ENCODE measurements at places on chromosomes 5 and 9.

DNA sequence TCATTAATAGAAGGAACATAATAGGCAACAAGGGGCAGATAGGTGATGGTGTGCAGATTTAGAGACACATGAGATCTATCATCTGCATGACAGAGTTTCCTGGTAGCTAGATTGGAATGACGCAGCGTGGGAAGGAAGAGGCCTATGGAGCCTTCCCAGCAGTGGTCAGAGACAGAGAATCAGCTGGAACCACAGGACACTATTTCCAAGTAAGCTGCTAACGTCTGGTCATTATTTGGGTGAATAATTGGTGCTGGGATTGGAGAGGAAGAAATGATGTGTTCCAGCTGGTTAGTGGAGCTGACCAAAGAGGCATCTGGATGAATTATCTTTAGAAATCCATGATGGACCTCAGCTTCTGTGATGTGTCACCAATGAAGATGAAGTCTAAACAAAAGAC is 91.2 kb upstream of the PRR16 start:
- no peak for DNase-seq

DNA sequence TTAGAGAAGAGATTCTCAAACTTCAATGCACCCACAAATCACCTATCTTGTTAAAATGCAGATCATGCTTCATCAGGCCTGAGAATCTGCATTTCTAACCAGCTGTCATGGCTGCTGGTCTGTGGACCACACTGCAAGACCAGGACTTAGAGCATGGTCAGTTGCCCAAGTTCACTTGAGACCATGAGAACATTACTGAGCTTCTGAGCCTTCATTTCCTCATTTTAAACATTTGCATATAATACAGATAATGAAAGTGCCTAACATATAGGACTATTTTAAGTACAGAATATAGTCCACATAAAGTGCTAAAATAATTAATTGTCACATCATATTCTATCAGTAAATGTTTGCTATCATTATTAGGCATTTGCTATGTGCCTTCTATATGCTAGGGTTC is 260.8 kb upstream of the TNC start:
- DNase-seq: no peak

GRCh38 chr9:7756088-7756487 is 43.5 kb downstream of the DMAC1 start:
- DNase-seq: no peak

- no peak for DNase-seq
Observed at GRCh38 chr5:88193896-88194295, 74.7 kb downstream of the TMEM161B start.

DNA sequence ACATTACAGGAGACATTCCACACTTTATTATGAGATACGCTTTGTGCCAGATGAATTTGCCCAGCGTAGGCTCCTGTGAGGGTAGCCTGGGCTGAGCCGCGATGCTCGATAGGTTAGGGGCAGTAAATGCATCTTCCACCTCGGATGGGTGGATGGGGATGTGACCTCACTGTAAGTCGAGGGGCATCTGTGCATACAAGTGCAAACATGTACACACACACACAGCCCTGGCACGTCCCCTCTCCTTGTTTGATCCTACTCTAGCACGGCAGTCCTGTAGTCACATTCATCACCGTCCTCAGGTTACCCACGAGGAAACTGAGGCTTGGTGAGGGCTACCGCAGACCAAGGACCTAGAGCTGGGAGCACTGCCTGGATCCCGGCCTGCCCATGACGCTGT is 166.8 kb downstream of the COL23A1 start:
- no peak for DNase-seq

DNA sequence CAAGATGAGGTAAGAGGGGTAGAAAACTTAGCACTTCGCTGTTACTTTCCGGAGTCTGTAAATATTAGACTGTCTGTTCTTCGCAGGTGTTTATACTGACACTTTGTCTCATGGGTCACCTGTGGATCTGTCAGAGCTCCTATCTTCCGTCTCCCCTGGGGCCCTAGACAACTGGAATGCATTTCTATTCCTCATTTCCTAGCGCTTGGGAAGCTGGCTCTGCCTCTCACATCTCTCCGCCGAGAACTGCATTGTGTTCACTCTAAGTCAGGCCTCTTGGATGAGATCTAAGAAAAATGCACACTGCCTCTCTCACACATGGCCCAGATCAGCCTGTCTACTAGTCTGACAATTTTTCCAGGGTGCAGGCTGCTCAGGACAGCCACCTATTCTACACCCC is 39.5 kb downstream of the PCA3 start:
- no peak for DNase-seq

GRCh38 chr5:127406326-127407121 is 110.9 kb upstream of the PRRC1 start:
- no peak for DNase-seq

GRCh38 chr9:27394154-27394825 is 97.3 kb upstream of the EQTN start:
- DNase-seq: no peak

GRCh38 chr9:124311283-124311682 is 53.5 kb downstream of the NEK6 start:
- DNase-seq: no peak

GRCh38 chr9:75019022-75019421 is 9.1 kb downstream of the CARNMT1 start:
- DNase-seq: no peak

DNA sequence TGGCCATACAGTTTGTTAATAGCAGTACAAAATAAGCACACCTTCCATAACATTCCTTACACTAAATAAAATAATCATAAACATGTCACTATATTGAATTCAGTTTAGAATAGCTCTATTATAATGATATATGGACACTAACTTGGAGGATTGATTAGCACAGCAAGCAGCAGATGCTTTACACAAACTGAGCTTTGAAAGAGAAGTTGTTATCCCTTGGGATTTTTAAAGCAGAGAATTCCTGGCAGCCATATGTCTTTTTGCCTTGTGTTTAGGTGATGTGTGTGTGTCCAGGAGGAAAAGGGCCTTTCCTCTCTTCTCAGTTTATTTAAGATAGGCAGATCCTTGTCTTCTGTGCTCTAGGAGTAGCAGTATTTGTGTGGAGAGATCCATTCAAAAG is 232.2 kb upstream of the GRIN3A start:
- no peak for DNase-seq

- DNase-seq: no peak
Observed at GRCh38 chr5:57370376-57370775, 112.2 kb downstream of the ACTBL2 start.

DNA sequence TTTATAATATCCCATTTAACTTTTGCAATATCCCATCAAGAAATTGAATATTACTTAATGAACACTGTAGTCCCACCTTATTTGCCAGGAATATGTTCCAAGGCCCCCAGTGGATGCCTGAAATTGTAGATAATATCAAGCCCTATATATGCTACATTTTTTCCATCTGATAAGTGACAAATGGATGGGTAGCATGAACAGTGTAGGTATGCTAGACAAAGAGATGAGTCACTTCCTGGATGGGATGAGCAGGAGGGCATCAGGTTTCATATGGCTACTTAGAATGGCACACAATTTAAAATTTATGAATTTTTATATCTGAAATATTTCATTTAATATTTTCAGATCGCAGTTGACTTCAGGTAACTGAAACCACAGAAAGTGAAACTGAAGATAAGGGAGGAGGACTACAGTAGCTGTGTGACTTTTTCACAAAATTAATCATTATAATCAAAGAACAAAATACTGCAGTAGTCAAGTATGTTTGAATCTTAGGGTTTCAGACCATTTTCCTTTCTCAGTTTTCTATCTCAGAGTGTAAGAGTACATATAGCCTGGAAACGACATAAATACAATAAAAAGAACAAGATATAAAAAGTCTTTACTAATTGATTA is 636.4 kb upstream of the ARRDC3 start:
- peak; percentile 2 for DNase-seq

DNA sequence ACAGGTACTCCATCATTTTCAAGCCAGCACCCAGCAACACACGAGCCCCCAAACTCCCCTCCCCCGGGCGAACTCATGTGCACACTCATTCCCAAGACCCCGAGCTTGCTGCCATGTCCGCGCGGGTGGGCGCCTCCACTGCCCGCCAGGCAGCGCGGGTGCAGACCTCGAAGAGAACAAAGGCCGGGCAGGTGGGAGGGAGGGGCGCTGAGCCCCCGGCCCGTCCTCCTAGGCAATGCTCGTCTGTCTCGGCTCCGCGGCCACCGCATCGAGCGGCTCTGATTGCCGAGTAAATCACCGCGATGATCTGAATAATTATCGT is 47.1 kb upstream of the PSD2 start:
- no peak for DNase-seq

DNA sequence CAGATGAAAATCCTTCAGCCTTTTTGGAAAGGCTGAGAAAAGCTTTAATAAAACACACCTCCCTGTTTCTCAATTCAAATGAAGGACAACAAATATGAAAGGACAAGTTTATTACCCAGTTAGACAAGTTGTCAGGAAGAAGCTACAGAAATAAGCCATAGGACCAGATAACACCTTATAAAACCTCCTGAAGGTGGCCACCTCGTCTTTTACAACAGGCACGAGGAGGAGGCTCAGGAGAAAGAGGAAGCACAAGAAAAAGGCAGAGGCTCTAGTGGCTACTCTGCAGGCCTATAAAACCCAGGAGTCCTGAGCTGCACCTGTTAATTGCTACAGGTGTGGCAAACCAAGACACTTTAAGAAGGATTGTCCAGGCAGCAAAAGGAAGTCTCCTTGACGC is 352.1 kb upstream of the CDH18 start:
- peak; percentile 27 for DNase-seq

DNA sequence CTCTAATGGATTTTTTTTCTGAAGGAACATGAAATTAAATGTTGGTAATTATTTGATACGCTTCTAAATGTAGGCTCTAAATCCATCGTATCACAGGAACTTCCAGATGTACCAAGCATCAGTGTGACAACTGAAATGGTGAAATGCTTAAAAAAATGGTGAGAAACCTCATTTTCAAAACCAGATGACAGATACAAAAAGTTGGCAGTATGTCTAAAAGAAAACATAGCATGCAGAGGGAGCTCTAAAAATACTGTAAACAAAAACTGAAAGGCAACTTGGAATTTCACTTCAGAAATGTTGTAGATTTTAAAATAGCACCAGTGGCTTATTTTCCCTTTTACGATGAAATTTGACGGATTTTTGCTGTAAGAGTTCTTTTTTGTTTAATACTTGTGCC is 1043.6 kb upstream of the WWC1 start:
- no peak for DNase-seq

DNA sequence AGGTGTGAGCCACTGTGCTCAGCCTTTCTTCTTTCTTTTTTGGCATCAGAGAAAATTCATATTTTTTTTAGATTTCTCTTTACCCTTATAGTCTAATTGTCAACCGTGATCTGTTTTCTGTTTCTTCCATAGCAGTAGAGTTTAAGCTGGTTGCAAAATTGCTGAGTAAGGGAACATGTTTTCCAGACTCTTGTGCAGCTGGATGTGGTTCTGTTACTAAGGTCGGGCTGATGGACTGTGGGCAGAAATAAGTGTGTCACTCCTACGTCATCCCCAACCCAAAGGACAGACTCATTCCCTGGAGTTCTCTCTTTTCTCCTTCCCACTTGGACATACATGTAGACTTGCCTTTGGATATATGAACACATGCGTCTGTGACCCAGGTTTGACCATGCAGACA is 64.1 kb upstream of the GOLM1 start:
- DNase-seq: no peak

DNA sequence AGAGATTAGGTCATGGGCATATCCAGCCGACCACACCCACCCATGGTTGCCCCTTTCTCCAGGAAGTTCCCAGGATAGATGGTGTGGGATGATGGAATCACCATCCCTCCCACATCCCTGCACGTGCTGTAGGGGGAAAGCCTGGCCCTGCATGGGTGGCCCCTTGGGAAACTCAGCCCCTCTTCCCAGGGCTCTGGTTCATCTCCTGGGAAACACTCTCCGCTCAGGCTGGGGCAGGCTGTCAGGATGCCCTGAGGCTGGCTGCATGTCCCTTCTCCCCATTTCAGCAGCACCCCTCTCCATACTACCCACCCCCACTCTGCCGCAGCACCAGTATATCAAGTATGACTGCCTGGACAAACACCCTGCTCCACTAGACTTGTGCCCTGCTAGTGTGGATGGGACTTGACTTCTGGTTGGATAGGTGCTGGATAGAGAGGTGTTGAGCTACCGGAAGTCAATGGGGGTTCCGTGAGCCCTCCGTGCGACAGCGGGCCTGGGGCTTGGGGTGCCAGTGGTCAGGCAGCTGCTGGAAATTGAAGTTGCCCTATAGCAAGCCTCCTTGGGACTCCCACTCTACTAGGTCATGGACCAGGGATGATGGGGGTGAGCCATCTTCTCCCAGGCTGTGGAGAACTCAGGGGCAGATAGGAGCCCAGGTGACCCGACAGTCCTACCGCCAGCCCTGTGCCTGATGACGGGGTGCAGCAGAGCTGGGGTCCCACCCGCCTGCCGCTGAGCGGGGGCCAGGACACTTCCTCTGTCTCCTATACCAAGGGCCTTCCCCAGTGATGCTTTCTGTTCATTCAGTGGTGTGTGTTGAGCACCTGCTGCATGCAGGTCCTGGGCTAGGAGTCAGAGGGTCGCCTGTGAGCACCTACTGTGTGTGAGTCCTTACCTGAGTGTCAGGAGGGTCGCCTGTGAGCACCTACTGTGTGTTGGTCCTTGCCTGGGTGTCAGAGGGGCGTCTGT is 69.4 kb upstream of the COL5A1 start:
- no peak for DNase-seq

GRCh38 chr9:113409883-113410206 is 630 bp downstream of the POLE3 start:
- DNase-seq: no peak

DNA sequence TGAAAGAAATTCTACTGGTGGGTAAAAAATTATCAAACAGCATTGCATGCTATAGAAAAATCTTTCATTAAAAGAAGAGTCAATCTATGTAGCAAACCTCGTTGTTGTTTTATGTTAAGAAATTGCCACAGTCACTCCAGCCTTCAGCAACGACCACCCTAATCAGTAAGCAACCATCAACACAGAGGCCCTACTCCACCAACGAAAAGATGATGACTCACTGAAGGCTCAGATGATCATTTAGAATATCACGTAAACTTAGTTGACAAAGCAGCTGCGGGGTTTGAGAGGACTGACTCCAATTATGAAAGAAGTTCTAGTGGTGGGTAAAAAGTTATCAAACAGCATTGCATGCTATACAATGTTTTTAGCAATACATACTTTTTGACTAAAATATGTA is 242.6 kb downstream of the DRD1 start:
- no peak for DNase-seq
